Transverse colon (tissue), 4 donors: ENCODE measurements at places on chromosomes 5 and 9.
A peak's percentile ranks its signal among the peaks of the same experiment; 100 is the strongest.

- DNase-seq = no peak
Observed at GRCh38 chr9:8078641-8079140, 279.1 kb upstream of the DMAC1 start.

DNA sequence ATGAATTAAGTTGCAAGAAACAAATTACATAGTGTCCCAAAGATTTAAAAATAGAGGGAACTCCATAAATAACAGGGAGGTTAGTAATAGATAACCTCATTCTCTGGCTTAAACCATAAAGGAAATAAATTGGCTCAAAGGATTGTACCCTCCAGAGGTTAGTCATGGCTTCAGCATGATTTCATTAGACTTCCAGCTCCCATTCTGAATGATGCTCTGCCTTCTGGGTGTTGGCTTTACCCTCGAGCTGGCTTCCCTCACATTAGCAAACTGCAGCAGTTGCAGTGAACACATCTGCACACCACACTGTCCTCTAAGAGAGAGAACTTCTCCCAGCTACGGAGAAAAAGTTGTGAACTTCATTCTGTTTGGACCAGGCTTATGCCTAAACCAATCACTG lies 70.4 kb downstream of the RGS7BP start:
- DNase-seq = no peak

DNA sequence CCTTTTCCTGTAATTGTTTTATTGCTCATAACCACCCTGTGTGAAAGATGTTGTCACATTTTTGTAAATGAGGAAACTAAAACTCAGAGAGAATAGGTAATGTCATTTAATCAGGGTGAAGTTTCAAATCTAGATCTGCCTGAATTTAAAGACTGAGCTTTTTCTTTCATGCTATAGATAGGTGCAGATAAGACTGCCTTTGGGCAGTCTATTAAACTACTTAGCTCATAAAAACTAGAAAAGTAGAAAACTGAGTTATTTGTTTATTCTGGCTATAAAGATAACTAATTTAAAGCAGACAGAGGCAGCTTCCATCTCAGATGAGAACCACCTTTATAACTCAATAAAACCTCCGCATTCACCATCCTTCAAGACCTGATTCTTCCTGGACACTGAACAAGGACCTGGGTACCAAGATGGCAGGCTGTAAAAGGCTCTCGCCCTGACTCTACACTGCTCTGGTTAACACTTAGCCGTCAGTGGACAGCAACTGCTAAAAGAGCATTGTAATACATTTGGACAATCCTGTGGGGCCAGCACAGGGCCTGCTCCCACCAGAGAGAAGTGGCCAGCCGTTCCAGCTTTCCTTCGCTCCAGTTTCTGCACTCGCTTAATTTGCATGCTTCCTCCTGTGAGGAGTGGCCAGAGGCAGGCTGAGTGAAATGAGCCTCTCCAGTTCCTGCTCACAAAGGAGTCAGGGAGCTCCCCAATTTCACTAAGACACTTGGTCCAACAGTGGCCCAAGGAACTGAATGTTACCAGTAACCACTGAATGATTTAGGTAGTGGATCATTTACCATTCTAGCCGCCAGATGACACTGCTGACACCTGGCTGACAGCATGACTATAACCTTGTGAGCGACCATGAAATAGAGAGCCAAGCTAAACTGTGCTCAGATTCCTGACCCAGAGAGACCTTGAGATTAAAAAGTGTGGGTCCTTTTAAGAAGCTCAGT lies 566.4 kb downstream of the EFNA5 start:
- DNase-seq = no peak

- DNase-seq = peak; percentile 29
Observed at GRCh38 chr5:112958093-112959088, 18.2 kb upstream of the DCP2 start.

GRCh38 chr9:36142510-36143244 lies 6.1 kb downstream of the GLIPR2 start:
- DNase-seq = peak; percentile 42

DNA sequence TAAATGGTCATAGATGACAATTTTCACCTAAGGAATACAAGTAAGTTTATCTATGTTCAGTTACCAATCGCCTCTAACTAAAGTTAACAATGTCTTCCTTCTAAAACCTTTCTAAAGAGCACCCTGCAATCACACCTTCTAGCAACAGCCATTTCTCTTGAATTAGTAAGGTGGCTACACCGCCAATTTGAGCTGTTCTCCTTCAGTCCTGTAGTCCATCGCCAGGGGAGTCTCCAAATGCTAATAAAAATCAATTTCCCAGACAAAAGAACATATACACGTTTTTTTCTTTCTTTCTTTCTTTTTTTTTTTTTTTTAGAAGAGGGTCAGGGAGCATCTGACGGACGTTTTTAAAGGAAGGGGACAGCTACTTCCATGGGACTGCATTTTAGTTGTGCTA lies 729 bp upstream of the RORB start:
- DNase-seq = no peak

GRCh38 chr5:90353254-90353653 lies 56.3 kb downstream of the CETN3 start:
- no peak for DNase-seq

DNA sequence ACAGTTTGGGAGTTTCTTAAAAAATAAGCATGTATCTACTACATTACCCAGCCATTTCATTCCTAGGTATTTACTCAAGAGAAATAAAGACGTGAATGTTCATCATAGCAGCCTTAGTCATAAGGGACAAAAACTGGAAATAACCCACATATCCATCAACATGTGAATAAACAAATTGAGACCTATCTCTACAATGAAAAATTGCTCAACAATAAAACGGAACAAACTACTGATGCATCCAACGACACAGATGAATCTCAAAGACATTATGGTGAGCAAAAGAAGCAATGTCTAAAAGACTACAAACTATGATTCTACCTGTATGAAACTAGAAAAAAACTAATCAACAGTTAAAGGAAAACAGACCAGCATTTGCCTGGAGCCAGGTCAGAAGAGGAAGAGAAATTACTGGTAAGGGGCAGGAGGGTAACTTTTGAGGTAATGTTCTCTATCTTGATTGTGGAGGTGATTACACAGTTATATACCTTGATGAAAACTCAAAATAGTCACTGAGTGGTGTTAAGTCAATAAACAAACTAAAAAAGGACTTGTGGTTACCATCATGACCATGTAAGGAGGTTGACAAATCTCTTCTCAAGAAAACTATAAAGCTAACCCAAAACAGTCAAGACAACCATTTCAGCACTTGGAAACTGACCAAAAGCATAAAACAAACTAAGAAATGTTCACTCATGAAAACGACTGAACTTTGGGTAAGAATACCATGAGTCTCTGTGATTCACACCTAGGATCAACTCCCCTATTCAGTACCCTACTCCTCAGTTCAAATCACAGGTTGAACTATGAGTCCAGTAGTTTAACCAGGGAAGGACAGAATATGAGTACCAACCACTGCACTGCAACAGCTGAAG lies 10.4 kb downstream of the UIMC1 start:
- no peak for DNase-seq
